ENCODE measurements at places on chromosomes 7 and 10.

- no peak for DNase-seq
Observed at GRCh38 chr10:126207313-126207771, 180.9 kb downstream of the ADAM12 start.

GRCh38 chr10:117339578-117339977 lies 35.7 kb downstream of the PDZD8 start:
- DNase-seq: no peak

- DNase-seq: no peak
Observed at GRCh38 chr7:141949911-141950310, 3.1 kb upstream of the CLEC5A start.

GRCh38 chr7:85000735-85001350 lies 186.0 kb downstream of the SEMA3D start:
- no peak for DNase-seq

Measured in mucosa of gallbladder (tissue), 1 donor.